ENCODE measurements at places on chromosomes 4 and X. TPM values are rescaled to one million over a fixed set of nuclear protein-coding genes. Genes with fewer than 3 reads are reported as not detected.

RASL11B gene
- total RNA-seq = not detected

NUDT10 gene
- 0.20 TPM for total RNA-seq

CCNB3 gene
- 0.10 TPM for total RNA-seq

NDNF gene
- total RNA-seq = 0.33 TPM

GSX2 gene
- not detected for total RNA-seq

ADGRG2 gene
- total RNA-seq = not detected

PFKFB1 gene
- not detected for total RNA-seq

TLR7 gene
- not detected for total RNA-seq

HELT gene
- total RNA-seq = not detected

CT55 gene
- not detected for total RNA-seq

GLRA2 gene
- total RNA-seq = not detected

SATL1 gene
- not detected for total RNA-seq

NRK gene
- 0.07 TPM for total RNA-seq

SSX2 gene
- total RNA-seq = not detected

VCX gene
- total RNA-seq = not detected

SPIN4 gene
- 3.7 TPM for total RNA-seq

TMEM144 gene
- total RNA-seq = 4.5 TPM

DCAF4L1 gene
- 0.30 TPM for total RNA-seq

Measured in mammary microvascular endothelial cell (primary cell).